Kidney glomerular epithelial cell (primary cell): ENCODE measurements at places on chromosomes 16 and 17.
A peak's percentile ranks its signal among the peaks of the same experiment; 100 is the strongest.

GRCh38 chr16:71555230-71555891, 21.5 kb downstream of the TAT start:
- no peak for DNase-seq

DNA sequence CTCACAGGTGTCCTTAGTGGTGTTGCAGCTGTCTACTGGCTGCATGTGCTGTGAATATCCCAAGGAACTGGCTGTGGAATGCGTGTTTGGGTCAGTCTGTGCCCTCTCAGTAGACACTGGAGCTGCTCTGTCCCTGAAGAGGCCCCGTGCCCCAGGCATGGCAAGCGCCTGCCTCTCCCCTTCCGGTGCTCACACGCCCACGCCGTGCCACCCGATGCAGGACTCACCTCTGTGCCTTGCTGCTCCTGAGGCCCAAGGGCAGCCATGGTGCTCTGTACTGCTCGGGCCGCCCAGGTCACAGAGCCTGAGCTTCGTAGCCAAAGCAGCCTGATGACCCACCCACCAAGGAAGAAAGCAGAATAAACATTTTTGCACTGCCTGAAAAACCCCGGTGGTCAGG, 10.0 kb downstream of the RGS11 start:
- no peak for DNase-seq

GRCh38 chr16:64181271-64181925, 940.5 kb downstream of the CDH11 start:
- DNase-seq = peak; percentile 11

DNA sequence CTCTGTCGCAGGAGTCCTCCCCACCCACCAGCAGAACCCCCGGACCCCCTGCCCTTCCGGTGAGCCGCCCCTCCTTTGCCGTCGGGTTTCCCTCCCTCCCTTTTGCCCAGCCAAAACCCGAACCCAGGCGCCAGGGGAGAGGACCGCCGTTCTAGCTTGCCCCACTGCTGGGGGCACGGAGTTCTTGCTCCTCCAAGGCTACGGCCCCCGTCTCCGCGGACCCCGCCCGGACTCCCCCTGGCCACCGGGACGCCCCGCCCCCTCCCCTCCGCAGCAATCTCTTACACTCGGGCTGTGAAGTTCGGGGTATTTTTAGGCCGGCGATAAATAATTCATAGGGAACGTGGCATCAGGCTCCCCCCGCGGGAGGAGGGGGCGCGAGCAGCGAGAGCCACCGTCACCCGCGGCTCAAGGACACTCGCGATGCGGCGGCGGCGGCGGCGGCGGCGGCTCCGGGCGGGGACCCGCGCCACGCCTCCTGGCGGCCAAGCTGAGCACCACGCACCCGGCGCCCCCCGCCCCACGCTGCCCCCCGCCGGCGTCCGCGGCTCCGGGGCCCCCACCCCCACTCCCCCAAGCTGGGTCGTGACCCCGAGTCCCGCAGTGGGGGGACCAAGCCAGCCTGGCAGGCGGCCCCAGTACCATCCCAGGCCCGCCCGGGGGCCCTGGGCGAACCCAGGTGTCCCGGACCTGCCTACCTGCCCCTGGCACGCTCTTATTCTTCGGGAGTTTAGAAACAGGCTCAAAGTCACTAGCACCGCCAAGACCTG, at the start of gene GRIN2C:
Gene GRIN2C, minus strand, starts transcription at position 427 of the 770 bp plus-strand sequence. CDS start 4,793 bp downstream, outside the sequence.
- DNase-seq = no peak

GRCh38 chr16:25747160-25747758, 55.5 kb downstream of the HS3ST4 start:
- DNase-seq = no peak

DNA sequence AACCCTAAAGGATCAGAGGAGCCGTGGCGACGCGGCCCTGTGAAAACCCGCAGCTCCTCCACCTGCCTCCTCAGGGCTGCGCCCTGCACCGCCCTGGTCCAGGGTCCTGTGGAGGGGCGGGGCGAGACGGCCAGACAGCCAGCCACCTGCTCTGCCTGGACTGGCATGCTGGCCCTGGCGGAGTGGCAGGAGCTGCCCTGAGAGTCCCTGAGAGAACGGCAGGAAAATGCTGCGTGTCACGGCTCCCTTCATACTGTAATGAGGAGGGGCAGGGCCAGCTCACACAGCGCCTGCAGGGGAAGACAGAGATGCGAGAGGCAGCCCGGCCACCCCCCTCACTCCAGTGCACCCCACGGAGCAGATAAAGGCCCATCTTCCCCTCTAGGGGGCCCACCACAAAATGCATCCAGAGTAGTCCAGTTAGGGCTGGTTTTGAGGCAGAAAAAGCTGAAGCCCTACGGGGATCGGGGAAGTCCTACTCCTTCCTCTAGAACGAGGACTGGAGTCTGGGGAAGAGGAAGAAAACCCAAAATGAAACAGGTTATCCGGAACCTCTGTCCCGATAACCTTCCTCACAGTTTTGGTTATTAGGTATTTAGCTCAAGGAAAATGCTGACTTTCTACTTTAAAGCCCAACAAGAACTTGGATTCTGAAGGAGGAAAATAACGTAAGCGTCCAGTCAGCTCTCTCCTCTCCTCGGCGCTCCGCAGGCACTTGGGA, 97.6 kb upstream of the DNAH17 start:
- DNase-seq = no peak

DNA sequence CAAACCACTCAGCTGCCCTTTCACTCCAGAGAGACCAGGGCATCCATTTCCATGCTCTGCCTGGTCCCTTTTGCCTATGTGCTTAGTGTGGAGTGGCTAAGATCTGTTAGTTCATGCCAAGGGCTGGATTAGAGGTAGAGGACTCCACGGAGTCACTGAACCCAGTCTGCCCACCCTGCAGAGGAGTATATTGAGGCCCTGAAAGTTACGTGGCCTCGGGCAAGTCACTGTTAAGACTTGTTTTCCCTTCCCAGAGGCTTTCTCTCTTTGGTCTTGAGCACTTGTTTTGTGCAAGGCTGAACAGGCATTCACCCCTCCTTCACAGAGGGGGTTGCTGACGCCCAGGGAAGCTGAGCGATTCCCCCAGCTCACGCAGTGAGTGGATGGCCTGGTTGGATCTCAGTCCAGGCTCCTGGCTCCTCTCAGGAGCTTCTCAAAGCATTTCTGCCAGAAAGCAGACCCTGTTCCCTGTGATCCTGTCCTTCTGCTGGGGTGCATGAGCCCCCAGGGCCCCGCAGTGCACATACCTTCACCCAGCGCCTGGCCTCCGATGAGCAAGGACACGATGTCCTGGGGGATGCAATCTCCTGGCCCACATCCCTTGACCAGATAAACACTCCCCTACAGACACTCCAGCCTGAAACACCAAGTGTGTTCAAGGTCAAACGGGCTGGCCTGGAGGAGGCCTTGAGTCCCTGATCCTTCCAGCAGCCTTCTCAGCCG, 153.4 kb upstream of the GSE1 start:
- no peak for DNase-seq

GRCh38 chr17:36111068-36111490, 7.5 kb downstream of the CCL4 start:
- DNase-seq = no peak

- DNase-seq = no peak
Observed at GRCh38 chr16:5315914-5316313, 218.3 kb upstream of the EEF2KMT start.

DNA sequence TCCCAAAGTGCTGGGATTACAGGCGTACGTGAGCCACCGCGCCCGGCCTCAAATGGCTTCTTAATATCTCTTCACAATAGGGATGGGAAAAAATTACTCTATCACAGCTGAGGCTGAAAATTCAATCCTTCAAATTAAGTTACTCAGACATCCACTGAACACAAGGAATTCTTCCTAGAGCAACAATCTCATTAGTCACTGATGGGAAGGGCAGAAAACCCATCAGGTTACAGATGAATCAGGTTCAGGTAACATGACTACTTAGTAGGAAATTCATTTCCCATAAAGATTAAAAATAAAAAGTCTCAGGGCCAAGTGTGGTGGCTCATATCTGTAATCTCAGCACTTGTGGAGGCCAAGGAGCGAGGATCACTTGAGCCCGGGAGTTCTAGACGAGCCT, 42.5 kb upstream of the ABR start:
- peak; percentile 76 for DNase-seq

GRCh38 chr16:17160920-17161431, 309.8 kb downstream of the XYLT1 start:
- DNase-seq = no peak

DNA sequence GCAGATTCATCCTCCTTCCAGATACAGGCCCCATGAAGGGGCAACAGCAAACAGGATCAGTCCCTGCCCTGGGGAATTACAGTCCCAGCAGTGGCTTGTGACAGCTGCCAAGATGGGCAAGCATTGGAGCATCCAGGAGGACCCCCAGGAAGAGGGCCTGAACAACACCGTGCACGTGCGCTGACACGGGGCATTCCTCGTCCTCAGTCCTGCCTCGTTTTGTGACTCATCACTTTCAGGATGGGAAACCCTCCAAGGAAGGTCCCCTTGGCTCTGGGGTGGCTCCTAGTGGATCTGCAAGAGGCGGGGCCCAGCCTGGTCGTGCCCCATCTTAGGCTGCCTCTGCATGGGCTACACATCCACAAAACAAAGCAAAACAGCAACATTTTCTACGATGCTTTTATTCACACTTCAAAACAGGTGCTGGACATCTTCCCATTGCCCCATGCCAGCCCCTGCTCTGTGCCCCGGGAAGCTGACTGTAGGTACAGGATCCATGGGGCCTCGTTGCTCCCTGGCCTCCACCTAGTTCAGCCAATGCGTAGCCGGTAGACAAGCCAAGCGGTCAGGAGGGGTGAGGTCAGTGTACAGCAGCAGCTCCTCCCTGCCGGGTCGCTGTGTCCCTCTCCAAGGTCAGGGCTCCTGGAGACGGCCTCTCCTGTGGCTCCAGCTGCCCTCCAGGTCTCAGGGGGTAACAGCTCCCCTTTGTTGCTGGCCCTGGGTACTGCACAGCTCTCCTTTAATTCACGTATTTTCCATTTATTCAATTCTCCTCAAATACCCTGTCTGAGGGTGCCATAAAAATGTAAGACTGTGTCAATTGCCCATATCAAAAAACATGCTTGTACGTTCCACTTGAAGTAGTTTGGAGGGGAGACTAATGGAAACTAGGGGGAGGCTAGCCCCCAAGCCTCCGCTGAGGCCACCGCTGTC, 32.2 kb downstream of the ACTG1 start:
- DNase-seq = peak; percentile 7

DNA sequence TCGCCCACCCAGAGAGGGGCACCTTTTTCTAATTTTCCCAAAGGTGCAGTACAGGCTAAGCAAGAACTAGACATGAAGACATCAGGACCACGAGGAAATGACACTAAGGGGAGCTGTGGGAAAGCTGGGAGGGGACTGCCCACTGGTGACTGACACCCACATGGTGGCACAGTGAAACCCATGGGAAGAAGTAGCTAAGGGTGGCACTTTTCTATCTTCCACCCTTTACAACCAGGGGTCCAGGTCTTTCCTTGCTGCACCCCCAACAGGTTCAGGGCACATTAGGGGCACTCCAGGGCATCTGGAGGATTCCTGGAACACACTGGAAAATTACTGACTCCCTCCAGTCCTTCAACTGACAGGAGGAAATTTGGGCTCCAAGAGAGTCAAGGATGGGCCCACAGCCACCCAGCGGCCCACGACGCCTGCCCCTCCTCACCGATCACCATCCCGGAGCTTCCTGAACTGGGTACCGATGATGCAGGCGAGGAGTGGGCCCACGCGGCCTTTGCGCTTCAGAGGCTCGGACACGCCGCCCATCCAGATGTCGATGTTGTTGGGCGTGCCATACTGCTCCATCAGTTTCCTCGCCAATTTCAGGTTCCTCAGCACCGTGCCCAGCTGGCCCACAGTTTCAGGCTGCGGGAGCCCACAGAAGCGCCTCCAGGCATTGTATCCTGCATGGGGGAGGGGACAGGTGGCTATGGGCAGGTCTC, 9.4 kb downstream of the MPO start:
- no peak for DNase-seq

GRCh38 chr16:2447920-2448583, 11.9 kb upstream of the TEDC2 start:
- DNase-seq = no peak

- DNase-seq = no peak
Observed at GRCh38 chr17:1565877-1566276, 3.3 kb upstream of the PITPNA start.

- no peak for DNase-seq
Observed at GRCh38 chr16:648071-648780, 939 bp upstream of the WDR90 start.

DNA sequence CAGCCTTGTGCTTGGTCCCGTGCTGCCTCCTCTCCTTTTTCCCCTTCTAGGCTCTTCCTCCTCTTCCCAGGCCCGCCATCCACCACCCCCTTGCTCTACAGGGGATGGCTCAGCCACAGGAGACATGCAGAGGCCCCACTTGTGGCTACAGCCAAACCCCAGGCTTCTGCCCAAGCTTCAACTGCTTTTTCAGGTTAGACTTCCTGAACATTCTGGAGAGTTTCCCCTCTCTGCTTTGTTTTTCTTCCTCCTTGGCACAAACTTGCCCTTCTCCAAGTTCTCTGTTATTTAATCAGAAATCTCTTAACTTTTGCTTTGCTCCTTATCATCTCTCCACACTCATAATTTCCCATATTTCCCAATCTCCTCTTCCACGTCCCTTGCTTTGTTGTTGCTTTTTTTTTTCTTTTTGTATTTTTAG, 18.3 kb upstream of the HAS3 start:
- no peak for DNase-seq

DNA sequence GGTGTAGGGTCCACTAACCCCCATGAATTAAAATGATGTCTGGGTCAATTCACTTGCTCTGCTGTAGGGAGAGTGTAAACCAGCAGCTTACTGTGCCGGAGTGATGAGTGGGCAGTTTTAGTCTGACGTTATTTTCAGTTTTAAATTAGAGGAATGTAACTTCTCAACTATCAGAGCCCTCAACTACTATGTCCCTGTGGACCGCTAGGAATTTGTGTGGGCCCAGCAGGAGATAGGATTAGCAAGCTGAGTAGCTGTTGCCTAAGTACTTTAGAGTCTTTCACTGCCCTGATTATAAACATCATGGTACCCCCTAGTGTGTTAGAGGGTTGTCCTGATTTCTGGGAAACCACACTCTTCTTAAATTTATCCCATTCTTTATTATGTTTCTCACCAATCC, 11.4 kb downstream of the MARVELD3 start:
- DNase-seq = no peak
